ENCODE measurements at places on chromosomes 3 and 15.

- peak; percentile 89 for DNase-seq
Observed at GRCh38 chr3:38397320-38397719, 50.7 kb downstream of the XYLB start.

- DNase-seq: peak; percentile 79
Observed at GRCh38 chr3:13051066-13051465, 22.2 kb downstream of the IQSEC1 start.

GRCh38 chr3:106635271-106635670 is 742.0 kb upstream of the CCDC54 start:
- DNase-seq: no peak

DNA sequence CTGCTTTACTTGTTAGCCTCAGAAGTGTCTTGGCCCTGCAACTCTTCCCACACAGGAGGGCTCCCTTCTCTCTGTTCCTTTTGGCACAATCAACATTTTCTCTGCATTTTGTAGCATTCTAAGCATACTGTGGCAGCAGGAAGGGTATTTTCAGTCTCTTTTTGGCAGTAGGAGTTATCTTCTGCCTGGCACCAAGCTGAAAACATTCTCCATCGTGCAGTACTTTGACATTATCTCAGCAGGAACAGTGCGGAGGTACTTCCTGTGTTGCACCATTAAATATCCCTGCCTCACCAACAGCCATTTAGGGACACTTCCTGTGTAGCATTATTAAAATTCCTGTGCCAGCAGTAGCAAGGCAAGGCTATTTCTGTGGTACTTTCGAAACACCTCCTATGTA is 233.2 kb upstream of the SEMA6D start:
- no peak for DNase-seq

DNA sequence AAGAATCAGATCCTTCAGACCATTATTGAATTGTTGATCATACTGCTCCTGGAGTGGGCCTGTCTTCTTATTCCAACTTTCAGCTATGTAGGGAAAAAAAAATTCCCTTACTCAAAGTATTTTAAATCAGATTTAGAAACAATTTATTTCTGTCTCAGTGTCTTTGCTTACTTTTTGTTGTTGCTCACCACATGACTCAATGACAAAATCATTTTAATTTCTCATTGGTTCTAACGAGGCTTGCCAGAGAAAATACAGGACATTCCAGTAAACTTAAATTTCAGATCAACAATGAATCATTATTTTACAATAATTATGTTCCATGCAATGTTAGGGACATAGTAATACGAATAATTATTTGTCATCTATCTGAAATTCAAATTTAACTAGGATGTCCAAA is 748.5 kb upstream of the CBLB start:
- DNase-seq: no peak

- no peak for DNase-seq
Observed at GRCh38 chr3:146550070-146550615, 5.7 kb upstream of the PLSCR1 start.

DNA sequence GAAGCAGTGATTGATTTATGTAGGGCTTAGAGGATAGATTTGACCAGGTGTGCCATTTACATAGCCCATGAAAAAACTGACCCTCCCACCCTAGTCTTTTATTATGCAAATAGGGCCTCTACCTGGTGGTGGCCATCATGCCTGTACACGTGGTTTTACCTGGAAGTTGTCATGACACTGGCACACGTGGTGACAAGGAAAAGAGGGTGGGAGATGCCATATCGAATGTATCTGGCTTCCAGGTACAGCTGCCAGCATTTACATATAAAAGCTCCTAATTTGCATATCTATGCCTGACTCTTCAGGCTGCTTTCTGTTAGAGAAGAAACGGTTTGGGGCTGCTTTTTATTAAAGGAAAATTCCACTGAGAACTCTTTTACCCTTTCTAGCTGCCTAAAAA is 35.0 kb upstream of the DNAJC13 start:
- peak; percentile 14 for DNase-seq

GRCh38 chr3:152276681-152277080 is 8.0 kb downstream of the MBNL1 start:
- no peak for DNase-seq

GRCh38 chr3:103785537-103785936 is 1350.7 kb downstream of the ZPLD1 start:
- no peak for DNase-seq

DNA sequence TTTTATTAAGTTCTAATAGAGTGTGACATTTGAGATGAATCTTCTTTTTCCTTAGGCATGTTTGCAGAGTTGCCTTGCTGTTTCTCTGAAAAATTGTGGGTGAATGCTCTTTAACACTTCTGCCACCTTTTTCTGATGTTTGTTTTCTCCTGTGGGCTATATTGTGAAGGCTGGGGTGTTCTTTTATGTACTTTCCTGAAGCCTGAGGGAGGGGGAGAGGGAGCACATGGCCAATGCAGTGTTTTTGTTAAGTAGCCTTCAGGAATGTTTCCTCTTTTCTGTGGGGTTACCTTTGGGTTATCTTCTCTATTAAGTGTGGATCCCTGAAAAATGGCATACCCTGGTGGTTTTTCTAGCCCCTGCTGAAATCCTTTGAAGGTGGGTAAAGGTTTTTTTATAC is 50.2 kb downstream of the CMC1 start:
- peak; percentile 11 for DNase-seq

- no peak for DNase-seq
Observed at GRCh38 chr15:32704395-32704981, 13.3 kb upstream of the GREM1 start.

GRCh38 chr3:58524326-58524888 is 12.6 kb downstream of the ACOX2 start:
- DNase-seq: no peak

- no peak for DNase-seq
Observed at GRCh38 chr3:169822983-169823382, 10.3 kb upstream of the LRRC34 start.

DNA sequence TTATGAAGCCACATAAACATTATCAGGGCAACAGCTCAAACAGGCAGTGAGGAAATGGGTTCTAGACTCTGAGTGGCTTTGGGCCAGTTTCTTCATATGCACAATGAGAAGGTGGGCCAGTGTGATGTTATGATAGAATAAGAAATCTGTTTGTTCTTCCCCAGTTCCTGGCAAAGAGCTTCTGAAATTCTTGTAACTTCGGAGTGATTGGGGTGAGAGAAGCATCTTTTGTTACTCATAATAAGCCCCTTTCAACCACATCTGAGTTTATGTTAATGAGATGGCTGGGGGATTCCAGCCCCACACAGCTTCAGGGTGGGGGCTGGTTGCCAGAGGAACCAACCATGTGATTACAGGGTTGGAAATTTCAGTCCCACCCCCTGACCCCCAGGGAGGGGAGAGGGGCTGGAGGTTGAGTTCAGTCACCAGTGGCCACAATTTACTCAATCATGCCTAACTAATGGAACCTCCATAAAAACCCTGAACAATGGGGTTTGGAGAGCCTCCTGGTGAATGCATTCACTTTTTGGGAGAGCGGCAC is 57.0 kb upstream of the FRMD4B start:
- DNase-seq: no peak

DNA sequence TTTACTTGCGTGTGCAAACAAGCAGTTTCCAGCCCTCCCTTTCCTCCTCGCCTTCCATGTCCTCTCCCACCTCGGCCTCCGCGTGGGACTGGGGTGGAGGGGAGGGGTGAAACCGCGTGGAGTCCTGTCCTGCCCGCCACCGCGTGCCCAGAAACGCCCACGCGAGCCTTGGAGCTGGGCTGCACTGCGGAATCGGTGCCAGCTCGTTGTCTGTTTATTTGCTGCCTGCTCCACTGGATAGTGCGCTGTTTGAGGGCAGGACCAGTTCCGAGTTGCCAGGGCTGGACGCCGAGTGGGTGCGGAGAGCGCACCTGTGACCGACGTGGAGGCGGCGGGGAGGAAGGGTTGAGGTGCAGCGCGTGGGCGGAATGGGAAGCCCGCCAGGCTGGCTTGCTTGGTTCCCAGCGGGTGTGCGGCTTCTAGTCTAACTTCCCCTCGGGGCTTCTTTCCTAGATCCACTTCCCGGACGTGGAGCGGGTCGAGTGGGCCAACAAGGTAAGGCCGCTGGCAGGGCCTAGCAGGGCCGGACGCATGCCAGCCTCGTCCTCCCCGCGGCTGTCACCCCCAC is 17.3 kb downstream of the ESYT3 start:
- peak; percentile 46 for DNase-seq

GRCh38 chr15:68431792-68432401 is at the start of gene ITGA11:
ITGA11 (minus strand) TSS chr15:68432163; CDS start chr15:68432066, 97 bp downstream.
- DNase-seq: peak; percentile 94

- DNase-seq: no peak
Observed at GRCh38 chr3:21100656-21101359, 650.2 kb downstream of the ZNF385D start.

DNA sequence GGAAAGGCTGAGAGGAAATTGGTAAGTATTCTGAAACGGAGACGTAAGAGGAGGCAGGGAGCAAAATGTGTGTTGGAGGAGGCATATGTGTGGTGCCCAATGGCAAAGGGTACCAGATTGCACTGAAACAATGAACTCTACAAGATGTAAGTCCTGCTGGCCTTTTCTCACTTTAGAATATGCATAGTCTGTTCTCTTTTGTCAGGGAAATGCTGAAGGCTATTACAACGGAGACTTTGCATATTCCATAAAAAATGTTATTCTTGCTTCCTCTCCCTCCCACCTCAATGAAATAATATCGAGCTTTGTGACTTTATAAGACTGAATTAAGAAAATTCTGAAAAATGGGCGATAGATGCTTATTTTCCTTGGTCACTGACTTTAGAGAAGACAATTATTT is 85.9 kb downstream of the PEX5L start:
- no peak for DNase-seq

DNA sequence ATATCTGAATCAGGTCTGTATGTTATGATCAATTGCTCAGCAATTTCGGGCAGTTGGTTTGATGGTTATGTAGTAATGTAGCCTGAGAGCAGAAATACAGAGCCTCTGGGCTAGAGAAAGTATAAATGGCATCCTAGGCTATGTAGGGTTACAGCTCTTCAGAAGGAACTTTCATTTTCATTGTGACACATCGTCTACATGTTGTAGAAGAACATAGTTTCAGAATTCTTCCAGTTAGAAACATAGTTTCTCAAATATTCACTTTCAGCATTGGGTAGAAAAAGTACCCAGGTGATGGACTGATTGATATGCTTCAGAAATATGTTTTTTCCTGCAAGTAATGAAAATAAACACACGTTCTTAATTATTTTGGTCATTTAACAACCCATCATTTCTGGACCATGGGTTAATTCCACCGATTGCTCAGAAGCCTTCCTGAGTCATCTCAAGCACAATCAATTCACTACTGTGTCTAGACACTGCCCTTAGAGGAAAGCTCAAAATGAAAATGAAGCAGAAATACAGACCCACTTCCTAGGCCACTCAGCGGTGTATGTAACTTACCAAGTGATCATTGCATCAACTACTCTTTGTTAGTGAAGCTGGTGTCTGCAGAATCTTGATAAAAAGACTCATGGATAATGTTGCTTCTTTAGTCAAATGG is 88.8 kb upstream of the TSEN2 start:
- DNase-seq: no peak

DNA sequence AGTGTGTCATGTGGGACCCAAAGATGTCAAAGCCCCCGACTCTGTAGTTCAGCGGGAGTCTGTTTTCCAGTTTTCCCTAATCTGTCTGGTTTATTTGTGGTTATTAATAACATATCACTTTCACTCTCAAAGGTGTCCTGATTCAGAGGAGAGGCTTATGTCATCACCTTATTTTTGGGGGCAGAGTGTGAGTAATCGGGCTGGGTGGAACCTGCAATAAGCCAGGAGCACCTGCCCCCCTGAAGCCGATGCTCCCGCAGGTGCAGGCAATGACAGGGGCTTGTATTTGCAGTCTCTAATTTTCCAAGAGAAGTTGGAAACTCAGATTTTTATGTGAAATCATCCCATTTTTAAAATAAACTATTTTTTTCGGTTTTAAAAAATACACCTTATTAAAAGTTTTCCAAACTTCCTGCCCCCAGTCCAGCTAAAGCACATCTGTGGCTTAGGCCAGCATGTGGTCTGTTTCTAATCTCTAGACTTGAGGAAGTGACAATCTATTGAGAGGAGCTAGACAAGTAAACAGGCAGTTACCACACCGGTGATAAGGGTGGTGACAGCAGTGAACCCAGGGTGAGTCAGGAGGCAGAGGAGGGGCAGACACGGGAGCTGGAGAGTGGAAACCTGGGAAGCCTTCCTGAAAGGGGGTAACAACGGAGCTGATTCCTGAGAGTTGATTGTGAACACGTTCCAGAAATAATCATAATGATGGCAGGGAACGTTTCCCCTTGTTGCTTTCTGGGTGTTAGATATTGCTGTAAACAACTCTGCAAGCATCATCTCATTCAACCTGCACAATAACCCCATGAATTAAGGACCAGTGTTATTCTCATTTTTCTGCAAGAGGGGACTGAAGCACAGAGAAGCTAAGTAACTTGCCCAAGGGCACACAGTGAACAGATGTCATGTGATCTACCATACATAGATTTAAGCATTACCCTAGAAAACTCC is 37.2 kb downstream of the BHLHE40 start:
- DNase-seq: no peak

GRCh38 chr3:111588527-111588926 is 6.6 kb downstream of the ZBED2 start:
- DNase-seq: no peak

- DNase-seq: no peak
Observed at GRCh38 chr15:93941697-93942096, 289.7 kb upstream of the MCTP2 start.

DNA sequence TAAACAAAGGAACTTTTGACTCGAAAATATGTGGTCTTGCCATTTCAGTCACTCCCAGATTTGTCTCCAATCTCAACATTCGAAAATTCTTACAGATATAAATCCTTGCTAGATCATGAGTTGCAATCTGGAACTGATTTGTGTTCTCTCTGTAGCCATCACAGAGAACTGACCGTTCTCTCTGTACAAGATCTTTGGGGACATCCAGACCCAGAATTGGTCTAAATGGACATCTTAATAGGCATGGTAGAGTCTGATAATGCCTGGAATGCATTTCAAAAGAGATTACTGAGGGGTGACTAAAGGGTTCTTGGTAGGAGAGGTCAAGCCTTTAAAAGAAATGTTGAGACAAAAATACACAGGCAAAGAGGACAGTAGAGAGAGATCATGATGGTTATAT is 7.2 kb upstream of the MEF2A start:
- DNase-seq: no peak

- DNase-seq: no peak
Observed at GRCh38 chr15:95556225-95556624, 774.3 kb upstream of the NR2F2 start.

GRCh38 chr15:65336493-65337435 is 32.3 kb downstream of the RNU5B-1 start:
- peak; percentile 56 for DNase-seq

- no peak for DNase-seq
Observed at GRCh38 chr3:75012791-75013331, 398.4 kb upstream of the CNTN3 start.

GRCh38 chr3:124591699-124592098 is 138.6 kb upstream of the UMPS start:
- DNase-seq: no peak

Measured in iPS-NIHi11 (cell line).